Fibroblast of lung (primary cell): ENCODE measurements at places on chromosomes 11 and 22.

DNA sequence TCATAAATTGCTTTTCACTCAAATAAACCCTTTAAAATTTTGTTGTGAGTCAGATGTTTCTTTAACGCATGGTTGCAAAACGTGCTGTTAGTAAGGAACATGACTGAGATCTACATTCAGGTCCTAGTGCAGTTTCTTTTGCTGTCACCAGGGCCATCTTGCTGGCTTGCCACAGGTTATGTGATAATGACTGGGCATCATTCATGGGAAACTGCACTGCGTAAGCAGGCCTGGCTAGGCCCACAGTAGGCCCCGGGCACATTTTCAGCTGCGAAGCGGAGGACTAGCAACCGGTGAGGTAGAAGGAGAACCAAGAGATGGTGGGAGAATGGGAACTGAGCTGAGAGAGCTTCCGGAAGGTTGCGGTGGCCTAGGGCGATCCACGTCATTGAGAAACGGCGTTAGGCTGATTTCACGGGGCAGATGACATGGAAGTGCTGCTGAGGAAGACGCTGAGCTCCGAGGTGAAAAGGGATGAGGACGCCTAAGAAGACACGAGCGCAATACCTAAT lies 3.2 kb upstream of the KLHDC7B start:
- no peaks in the 10 kb centered on the region for H3K36me3 ChIP-seq
- DNase-seq, result no peak
- peaks cover 15% of the 10 kb centered on the region for H3K27me3 ChIP-seq
- no peak overlapping the region for H3K4me3 ChIP-seq
- H3K4me1 ChIP-seq, result peaks cover 7% of the 10 kb centered on the region

DNA sequence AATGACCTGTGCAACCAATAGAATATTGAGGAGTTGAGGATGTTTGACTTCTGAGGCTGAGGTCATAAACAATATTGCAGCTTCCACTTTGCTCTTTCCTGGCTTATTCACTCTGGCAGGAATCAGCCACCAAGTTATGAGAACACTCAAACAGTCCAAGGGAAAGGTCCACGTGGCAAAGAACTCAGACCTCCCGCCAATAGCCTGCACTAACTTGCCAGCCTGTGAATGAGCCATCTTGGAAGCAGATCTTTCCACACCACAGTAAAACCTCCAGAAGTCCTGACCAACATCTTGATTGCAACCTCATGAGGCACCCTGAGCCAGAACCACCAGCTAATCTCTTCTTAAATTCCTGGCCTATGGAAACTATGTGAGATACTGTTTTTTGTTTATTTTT lies 22.7 kb upstream of the PICALM start:
- H3K4me3 ChIP-seq, result no peak overlapping the region
- H3K36me3 ChIP-seq, result no peaks in the 10 kb centered on the region
- H3K27ac ChIP-seq, result peak overlapping the region; percentile 22
- peak; percentile 32 for DNase-seq

GRCh38 chr11:105296386-105296785 lies 156.8 kb upstream of the CARD18 start:
- no peaks in the 10 kb centered on the region for H3K27me3 ChIP-seq
- H3K4me3 ChIP-seq, result no peak overlapping the region
- no peak overlapping the region for H3K27ac ChIP-seq
- H3K4me1 ChIP-seq, result no peaks in the 10 kb centered on the region

GRCh38 chr22:40766956-40767355 lies 52.2 kb downstream of the SLC25A17 start:
- H3K4me3 ChIP-seq, result no peak overlapping the region
- no peaks in the 10 kb centered on the region for H3K36me3 ChIP-seq
- no peaks in the 10 kb centered on the region for H3K4me1 ChIP-seq
- DNase-seq, result no peak
- no peaks in the 10 kb centered on the region for H3K27me3 ChIP-seq
- no peak overlapping the region for H3K27ac ChIP-seq

GRCh38 chr11:134290646-134291045 lies 14.5 kb downstream of the GLB1L3 start:
- H3K27me3 ChIP-seq, result no peaks in the 10 kb centered on the region
- no peak for DNase-seq
- no peak overlapping the region for H3K4me3 ChIP-seq
- H3K27ac ChIP-seq, result no peak overlapping the region

DNA sequence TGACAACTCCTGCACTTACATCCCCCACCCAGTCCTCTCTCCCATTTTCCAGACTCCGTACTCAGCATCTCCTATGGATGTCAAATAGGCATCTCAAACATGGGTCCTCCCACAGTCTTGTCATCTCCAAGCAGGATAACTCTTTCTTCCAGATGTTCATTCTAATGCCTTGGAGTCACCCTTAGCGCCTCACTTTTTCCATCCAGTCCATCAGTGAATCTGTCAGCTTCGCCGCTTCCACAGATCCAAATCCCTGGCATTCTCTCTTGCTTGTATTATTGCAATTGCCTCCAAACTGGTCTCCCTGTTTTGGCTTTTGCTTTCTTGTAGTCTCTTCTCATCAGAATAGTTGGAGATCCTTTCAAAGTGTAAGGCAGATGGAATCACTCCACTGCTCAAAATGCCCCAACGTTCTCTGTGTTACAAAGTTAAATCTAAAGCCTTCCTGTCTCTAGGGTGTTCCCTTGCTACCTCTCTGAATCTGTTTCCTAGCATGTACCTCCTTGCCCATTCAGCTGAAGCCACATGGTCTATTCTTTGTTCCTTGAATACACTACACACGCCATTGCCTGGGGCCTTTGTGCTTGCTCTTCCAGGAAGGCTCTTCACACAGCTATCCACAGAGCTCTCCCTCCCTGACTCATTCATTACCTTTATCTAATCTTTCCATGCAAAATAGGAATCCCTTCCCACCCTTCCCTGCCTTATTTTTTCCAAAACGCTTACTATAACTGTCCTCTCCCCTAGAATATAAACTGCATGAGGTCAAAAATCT lies 64.8 kb downstream of the UBASH3B start:
- H3K27me3 ChIP-seq, result no peaks in the 10 kb centered on the region
- peak; percentile 67 for DNase-seq
- peaks cover 33% of the 10 kb centered on the region for H3K4me1 ChIP-seq
- H3K27ac ChIP-seq, result peak overlapping the region; percentile 78
- no peaks in the 10 kb centered on the region for H3K36me3 ChIP-seq

- peaks cover 3% of the 10 kb centered on the region for H3K4me1 ChIP-seq
- H3K4me3 ChIP-seq, result no peak overlapping the region
- H3K36me3 ChIP-seq, result no peaks in the 10 kb centered on the region
- H3K27me3 ChIP-seq, result no peaks in the 10 kb centered on the region
These were observed 259.5 kb downstream of the CADM1 start for GRCh38 chr11:115244758-115245157.

- peak; percentile 93 for DNase-seq
- peaks cover 14% of the 10 kb centered on the region for H3K4me1 ChIP-seq
- peaks cover 2% of the 10 kb centered on the region for H3K36me3 ChIP-seq
These were observed 36.1 kb upstream of the ADSL start for GRCh38 chr22:40310081-40310767.

- H3K36me3 ChIP-seq, result no peaks in the 10 kb centered on the region
- no peak overlapping the region for H3K27ac ChIP-seq
- H3K27me3 ChIP-seq, result no peaks in the 10 kb centered on the region
- no peak overlapping the region for H3K4me3 ChIP-seq
- peak; percentile 5 for DNase-seq
These were observed 23.5 kb upstream of the TH start for GRCh38 chr11:2194877-2195755.

DNA sequence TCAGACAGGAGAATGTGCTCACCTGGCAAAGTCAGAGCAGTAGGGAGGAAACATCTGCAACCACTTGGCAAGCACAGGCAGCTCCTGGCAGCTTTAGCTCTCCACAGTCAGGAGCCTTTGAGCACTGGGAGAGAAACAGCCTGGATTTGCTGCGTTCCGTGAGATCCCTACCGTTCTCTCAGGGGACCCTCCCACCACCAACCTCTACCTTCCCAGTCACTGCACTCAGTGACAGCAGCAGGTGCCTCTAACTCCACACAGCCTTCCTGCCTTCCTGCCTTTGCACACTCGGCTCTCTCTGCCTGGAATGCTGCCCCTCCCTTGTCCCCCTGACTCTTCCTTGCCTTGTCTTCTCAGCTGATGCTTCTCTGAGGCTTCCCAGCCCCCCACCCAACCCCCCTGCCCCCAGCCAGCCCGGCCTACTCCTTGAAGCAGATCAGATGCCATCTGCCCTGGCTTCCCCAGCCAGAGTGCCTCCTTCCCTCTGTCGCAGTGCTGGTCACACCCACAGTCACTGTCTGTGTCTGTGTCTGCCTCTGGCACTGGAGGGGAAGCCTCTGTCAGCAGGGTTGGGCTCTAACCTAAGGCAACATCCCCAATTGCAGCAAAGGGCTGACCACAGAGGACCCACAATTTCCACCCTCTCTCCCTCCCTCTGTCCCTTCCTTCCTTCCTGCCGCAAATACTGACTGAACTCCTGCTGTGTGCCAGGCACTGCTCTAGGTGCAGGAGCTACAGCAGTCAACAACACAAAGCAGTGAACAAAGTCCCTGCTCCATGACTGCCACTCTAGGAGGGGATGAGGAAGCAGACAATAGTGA lies 14.9 kb upstream of the TSKU start:
- H3K4me1 ChIP-seq, result peaks cover 26% of the 10 kb centered on the region
- peak; percentile 36 for DNase-seq
- no peak overlapping the region for H3K27ac ChIP-seq
- H3K36me3 ChIP-seq, result no peaks in the 10 kb centered on the region
- peaks cover 18% of the 10 kb centered on the region for H3K27me3 ChIP-seq
- no peak overlapping the region for H3K4me3 ChIP-seq

DNA sequence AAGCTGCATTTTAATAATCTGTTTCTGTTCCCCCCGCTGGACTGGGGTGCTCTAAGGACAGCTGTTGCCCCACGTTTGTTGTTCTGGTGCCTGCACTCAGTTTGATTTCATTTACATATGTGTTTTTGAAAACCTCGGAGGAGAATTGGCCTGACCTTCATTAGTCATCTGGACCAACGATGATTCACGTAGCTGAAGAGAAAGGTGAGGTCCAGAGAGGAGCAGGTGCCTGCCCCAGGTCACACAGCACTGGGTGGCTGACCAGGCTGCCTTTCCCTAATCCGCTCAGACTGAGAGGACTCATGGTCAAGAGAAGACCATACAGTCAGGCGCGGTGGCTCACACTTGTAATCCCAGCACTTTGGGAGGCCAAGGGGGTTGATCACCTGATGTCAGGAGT lies 3.8 kb downstream of the CSDC2 start:
- H3K36me3 ChIP-seq, result no peaks in the 10 kb centered on the region
- DNase-seq, result peak; percentile 43
- H3K4me1 ChIP-seq, result peaks cover 15% of the 10 kb centered on the region
- no peaks in the 10 kb centered on the region for H3K27me3 ChIP-seq

DNA sequence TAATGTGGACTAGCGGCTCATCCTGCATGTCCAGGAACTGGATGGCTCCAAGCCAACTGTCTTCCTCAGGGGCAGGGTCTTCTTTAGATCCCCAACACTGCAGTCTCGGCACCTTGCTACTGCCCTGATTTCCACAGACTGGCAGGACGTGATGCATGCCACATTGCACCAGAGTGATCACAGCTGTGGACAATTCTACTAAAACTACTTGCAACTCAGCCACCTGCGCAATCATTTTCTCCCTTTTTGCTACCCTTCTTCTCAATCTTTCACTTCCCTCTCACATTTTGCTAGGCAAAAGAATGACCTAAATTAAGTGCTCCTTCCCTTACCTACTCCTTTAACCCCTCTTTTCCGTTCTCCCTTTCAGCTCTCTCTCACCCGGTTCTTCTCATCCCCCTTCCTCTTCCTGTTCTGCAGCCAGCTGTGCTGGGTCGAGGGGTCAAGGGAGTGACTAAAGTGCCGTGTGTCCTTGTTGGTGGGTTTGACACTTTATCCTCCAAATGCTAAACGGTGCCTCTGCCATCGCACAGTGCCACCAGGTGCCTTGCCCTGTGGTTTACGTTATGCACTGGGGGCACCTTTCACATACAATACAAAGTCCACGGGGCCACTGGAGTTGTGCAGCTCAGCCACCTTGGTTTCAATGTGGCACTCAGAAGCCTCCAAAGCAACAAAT lies 11.5 kb upstream of the PEX26 start:
- no peaks in the 10 kb centered on the region for H3K36me3 ChIP-seq
- H3K4me3 ChIP-seq, result no peak overlapping the region
- no peaks in the 10 kb centered on the region for H3K4me1 ChIP-seq
- no peak for DNase-seq
- H3K27ac ChIP-seq, result no peak overlapping the region

- H3K4me1 ChIP-seq, result no peaks in the 10 kb centered on the region
- no peak overlapping the region for H3K4me3 ChIP-seq
These were observed 77.6 kb downstream of the MIAT start for GRCh38 chr22:26735019-26735409.

GRCh38 chr11:122230385-122230755 lies 114.4 kb upstream of the BLID start:
- peak overlapping the region; percentile 63 for H3K27ac ChIP-seq
- peak; percentile 68 for DNase-seq
- H3K4me1 ChIP-seq, result peaks cover 31% of the 10 kb centered on the region
- H3K27me3 ChIP-seq, result no peaks in the 10 kb centered on the region
- H3K4me3 ChIP-seq, result no peak overlapping the region

GRCh38 chr11:35146711-35147110 lies 7.7 kb downstream of the CD44 start:
- peak overlapping the region; percentile 26 for H3K27ac ChIP-seq
- no peaks in the 10 kb centered on the region for H3K27me3 ChIP-seq
- H3K36me3 ChIP-seq, result peaks cover 16% of the 10 kb centered on the region
- no peak for DNase-seq
- H3K4me1 ChIP-seq, result peaks cover 39% of the 10 kb centered on the region

GRCh38 chr11:68997995-68998348 lies 15.1 kb downstream of the MRGPRF start:
- peaks cover under 1% of the 10 kb centered on the region for H3K36me3 ChIP-seq
- H3K4me3 ChIP-seq, result no peak overlapping the region
- H3K27me3 ChIP-seq, result no peaks in the 10 kb centered on the region
- H3K27ac ChIP-seq, result no peak overlapping the region
- DNase-seq, result no peak

DNA sequence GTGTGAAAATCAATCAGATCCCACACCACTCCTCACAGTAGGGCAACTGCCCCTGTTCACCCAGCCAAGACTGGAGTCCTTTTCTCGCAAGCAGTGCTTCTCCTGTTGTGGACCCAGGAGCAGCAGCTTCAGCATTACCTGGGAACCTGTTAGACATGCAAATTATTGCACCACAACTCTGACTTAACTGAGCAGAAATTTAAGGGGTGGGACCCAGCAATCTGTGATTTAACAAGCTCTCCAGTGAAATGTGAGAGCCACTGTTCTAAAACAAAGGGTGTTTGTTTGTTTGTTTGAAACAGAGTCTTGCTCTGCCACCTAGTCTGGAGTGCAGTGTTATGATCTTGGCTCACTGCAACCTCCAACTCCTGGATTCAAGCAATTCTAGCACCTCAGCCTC lies 591.4 kb downstream of the SOX6 start:
- no peak overlapping the region for H3K4me3 ChIP-seq
- H3K4me1 ChIP-seq, result no peaks in the 10 kb centered on the region
- DNase-seq, result no peak

GRCh38 chr11:43937434-43938411 lies 4.7 kb upstream of the C11orf96 start:
- no peaks in the 10 kb centered on the region for H3K36me3 ChIP-seq
- peak overlapping the region; percentile 43 for H3K27ac ChIP-seq
- peaks cover 13% of the 10 kb centered on the region for H3K27me3 ChIP-seq
- peak; percentile 81 for DNase-seq

- H3K27ac ChIP-seq, result no peak overlapping the region
- H3K27me3 ChIP-seq, result no peaks in the 10 kb centered on the region
- H3K4me3 ChIP-seq, result no peak overlapping the region
- H3K4me1 ChIP-seq, result no peaks in the 10 kb centered on the region
- DNase-seq, result no peak
These were observed 772.8 kb upstream of the RAG2 start for GRCh38 chr11:37370817-37371216.

GRCh38 chr11:131512228-131512627 lies 141.8 kb downstream of the NTM start:
- DNase-seq, result no peak
- H3K27ac ChIP-seq, result no peak overlapping the region
- no peak overlapping the region for H3K4me3 ChIP-seq
- no peaks in the 10 kb centered on the region for H3K36me3 ChIP-seq
- H3K27me3 ChIP-seq, result no peaks in the 10 kb centered on the region
